NCI-H2171 (cell line): ENCODE measurements at places on chromosomes 7 and 10.

GRCh38 chr7:92695308-92696261, 105.4 kb upstream of the FAM133B start:
- DNase-seq = no peak

DNA sequence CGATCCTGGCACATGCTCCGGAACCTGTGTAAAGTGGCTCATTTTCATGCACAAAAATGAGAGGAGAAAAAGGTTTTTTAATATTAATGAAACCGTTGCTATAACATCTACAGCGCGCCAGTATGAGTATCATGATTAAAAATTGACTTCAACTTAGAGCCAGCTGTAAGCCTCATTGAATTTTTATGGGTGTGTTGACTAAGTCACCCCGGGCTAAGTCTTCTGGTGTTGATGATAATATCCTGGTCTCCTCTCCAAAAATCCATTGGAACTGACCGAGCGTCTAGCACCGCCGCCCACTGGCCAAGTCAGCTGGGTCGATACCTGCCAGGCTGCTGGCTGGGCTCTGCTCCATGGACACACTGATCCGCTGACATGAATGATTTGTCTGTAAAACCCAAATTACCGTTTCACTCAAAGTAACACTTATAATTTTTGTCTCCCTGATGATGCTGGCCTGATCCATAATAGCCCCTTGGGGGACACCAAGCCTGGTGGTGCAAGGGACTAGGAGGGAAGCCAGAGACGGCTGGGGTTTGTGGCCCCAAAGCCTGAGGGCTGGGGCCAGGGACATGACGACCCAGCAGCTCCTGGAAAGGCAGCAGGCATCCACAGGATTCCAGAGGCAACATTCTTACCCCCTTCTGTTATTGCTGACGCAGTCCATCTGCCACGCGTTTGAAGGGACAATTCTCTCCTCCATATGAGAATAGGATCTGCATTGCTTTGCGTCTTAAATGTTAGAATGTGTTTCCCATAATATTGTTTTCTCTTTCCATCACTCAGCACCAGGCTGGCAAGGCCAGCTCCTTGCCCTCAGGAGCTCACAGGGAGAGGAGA, 131.0 kb upstream of the PPP2R2D start:
- no peak for DNase-seq

DNA sequence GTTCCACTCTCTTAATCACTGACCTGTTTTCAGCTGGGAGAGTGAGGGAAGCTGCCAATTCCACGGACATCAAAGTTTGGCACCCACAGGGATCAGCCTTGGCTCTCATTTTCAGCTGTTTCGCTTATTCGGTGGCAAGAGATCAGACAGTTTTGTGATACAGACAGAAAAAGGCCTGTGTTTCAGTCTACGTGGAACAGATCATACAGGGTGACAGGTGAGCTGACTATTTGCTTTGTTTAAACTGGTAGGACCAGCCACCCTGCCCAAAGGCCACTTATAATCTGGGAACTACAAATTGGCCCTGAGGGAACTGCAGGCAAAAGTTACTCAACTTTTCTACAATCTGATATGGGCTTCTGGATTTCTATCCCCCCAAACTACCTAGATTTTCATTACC, 128.6 kb downstream of the ZNF467 start:
- no peak for DNase-seq

DNA sequence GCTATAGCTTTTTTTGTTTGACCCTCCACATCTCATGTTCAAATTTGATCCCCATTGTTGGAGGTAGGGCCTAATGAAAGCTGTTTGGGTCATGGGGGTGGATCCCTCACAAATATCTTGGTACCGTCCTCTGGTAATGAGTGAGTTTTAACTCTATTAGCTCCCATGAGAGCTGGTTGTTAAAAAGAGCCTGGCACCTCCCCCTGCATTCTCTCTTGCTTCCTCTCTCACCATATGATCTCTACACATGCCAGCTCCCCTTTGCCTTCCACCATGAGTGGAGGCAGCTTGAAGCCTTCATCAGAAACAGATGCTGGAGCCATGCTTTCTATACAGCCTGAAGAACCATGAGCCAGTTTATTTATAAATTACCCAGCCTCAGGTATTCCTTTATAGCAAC, 43.0 kb upstream of the IMMP2L start:
- DNase-seq = peak; percentile 1

GRCh38 chr7:651032-651728, 75.3 kb upstream of the DNAAF5 start:
- no peak for DNase-seq
